T-helper 9 cell (primary cell): ENCODE measurements at places on chromosomes 3 and 15.

- no peak for DNase-seq
Observed at GRCh38 chr3:58693940-58694850, 27.6 kb upstream of the FAM3D start.

DNA sequence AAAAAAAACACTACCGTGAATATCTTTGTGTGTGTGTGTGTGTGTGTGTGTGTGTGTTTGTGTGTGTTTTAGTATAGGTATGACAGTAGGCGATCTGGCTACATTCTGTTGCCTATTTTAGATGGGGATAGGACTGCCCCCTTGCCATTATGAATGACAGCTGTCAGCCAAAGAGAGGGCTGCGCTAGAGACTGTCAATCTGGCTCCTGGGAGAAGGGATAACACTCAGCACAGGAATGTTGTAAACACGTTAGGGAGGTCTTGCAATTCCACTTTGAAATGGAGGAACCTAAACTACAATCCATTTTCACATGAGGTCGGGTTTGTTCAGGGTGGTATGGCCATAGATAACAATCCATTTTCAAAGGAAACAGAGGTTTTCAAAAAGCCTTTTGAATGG lies 14.1 kb upstream of the ETV5 start:
- DNase-seq = no peak

GRCh38 chr3:50562861-50563260 lies 4.7 kb downstream of the C3orf18 start:
- DNase-seq = no peak

DNA sequence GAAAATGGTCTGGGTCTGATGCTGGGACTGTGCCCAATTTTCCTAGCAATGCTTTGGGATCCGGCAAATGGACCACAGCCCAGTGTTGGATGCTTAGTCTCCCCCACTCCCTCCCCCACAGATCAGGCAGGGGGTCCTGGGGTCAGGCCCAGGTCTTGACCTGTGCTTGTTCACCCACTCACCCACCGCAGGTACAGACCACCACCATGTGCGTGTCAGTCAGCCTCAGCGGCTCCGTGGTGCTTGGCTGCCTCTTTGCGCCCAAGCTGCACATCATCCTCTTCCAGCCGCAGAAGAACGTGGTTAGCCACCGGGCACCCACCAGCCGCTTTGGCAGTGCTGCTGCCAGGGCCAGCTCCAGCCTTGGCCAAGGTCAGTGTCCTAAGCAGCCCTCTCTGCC lies 10.6 kb downstream of the GRM2 start:
- no peak for DNase-seq

DNA sequence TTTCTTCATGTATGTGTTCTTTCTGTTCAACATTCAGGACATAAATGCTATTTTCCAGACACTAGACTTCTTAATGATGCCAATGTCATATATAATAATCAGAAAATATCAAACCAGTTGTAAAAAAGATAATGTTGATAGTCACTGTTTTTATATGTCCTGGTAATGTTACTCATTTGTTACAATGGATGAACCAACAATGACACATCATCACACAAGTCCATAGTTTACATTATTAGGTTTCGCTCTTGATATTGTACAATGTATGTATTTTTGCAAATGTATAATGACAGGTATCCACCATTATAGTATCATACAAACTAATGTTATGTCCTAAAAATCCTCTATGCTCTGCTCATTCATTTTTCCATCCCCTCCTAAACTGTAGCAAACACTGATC lies 243.8 kb upstream of the CDIN1 start:
- DNase-seq = no peak

GRCh38 chr3:5035113-5035512 lies 55.9 kb downstream of the BHLHE40 start:
- no peak for DNase-seq

DNA sequence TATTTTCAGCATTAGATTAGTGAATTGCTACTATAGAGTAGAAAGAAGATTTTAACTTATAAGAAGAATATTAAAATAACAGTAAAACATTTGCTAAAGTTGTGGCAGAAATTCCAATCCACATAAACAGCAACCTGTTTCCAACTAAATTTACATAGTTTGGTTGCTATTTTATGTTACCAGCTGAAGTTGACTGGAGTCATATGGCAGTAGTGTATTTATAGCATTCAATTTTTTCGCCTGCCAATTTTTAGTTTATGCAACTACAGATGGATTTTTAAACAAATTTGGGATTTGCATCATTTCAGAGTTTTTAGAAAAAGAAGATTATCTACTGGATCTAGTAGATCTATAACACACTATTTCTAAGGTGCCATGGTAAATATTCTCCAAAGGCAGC lies 332.5 kb upstream of the BCHE start:
- no peak for DNase-seq

DNA sequence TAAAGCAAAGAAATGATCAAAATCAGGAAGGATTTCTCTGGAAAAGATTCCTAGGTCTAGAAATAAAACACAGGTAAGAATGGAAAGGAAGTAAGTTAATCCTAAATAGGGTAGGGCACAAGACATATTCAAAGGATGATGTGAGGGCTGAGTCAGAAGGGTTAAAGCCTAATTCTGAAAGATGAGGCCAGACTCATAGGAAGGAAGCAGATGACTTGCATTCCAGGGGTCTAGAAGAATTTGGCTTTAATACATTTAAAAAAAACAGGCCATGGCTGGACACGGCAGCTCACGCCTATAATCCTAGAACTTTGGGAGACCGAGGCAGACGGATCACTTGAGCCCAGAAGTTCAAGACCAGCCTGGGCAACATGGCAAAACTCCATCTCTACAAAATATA lies 3.2 kb downstream of the SSR3 start:
- no peak for DNase-seq

GRCh38 chr15:48289628-48290027 lies 41.6 kb upstream of the DUT start:
- DNase-seq = no peak
